ENCODE measurements at places on chromosomes 12 and 14.

GRCh38 chr14:92644171-92644969 lies 104.1 kb downstream of the LGMN start:
- DNase-seq, result no peak

DNA sequence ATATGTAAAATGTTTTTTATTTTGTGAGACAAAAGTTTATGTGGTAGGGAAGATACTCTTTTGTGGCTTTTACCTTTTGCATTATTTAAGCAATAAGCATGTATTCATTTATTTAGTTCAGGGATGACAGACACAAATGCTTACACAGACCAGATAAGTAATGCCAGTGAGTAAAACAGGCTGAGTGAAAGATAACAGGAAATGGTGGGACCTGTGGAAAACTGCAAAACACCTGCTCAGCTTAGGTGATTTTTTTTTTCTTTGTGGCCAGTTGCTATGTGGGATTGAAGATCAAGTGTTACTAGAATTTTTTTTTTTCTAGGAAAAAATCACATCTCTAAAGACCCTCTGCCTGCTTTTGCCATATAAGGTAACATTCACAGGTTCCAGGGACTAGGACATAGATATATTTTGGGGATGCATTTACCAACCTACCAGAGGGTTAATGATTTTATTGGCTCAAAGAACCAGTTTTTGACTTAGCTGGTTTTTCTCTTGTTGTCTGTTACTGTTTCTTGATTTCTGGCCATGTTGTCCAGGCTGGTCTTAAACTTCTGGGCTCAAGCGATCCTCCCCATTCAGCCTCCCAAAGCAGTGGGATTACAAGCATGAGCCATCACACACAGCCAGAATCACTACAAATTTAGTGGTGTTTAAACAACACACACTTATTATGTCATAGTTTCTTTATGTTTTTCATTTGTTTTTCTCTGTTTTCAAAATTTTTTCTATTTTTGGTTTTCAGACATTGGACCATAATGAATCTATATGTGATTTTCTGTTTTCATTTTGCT lies 9.8 kb downstream of the PSMA6 start:
- no peak for DNase-seq

- no peak for DNase-seq
Observed at GRCh38 chr14:68758301-68758700, 34.6 kb downstream of the ZFP36L1 start.

- no peak for DNase-seq
Observed at GRCh38 chr12:10067264-10067663, 31.5 kb downstream of the CLEC1A start.

- DNase-seq, result no peak
Observed at GRCh38 chr14:83473416-83474235, 1940.0 kb upstream of the SEL1L start.

- DNase-seq, result no peak
Observed at GRCh38 chr12:88291498-88292131, 149.5 kb downstream of the TMTC3 start.

DNA sequence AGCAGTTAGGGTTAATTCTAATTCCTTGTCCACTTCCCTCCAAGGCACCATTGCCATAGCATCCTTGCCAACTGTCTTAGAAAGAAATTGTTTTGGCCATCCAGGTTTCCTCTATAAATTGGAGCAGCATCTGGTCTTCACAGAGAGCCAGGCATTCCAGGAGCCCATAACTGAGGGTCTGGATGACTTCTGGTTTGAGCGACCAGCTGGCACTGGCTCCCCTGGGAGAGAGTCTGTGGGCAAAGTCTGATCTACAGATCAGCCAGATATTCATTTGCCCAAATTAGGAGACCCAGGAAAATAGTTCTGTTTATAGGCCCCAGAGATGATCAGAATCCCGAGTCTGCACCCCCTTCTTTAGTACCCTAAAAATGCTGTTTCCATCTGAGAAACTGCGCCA lies 16.0 kb downstream of the VSX2 start:
- no peak for DNase-seq

- DNase-seq, result peak; percentile 94
Observed at GRCh38 chr12:118537481-118537917, 161.1 kb downstream of the SUDS3 start.

GRCh38 chr14:81550001-81550637 lies 16.5 kb upstream of the SEL1L start:
- no peak for DNase-seq

GRCh38 chr14:65432361-65432948 lies 19.9 kb downstream of the FUT8 start:
- DNase-seq, result no peak

GRCh38 chr14:61451491-61451890 lies 130.1 kb downstream of the PRKCH start:
- no peak for DNase-seq

GRCh38 chr12:8662593-8662992 lies at the start of gene MFAP5:
Gene MFAP5, minus strand, starts transcription at chr12:8662826. Its CDS starts 722 bp downstream, at chr12:8662104.
- DNase-seq, result no peak

DNA sequence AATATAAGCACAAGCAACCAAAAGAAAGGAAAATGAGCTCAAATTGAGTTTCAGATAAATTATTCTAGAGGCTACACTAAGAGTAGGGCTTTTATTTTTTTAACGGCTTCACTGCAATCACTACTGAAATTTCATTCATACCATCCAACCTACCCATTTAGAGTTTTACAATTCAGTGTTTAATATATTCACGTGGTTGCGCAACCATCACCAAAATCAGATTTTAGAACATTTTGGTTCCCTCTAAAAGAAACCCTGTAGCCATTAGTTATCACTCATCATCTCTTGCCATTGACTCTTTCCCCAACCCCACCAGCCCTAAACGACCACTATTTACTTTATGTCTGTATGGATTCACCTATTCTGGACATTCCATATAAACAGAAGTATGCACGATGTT lies 401.5 kb downstream of the MDGA2 start:
- no peak for DNase-seq

- DNase-seq, result no peak
Observed at GRCh38 chr14:45359746-45360145, 106.7 kb upstream of the MIS18BP1 start.

GRCh38 chr12:1157046-1157445 lies 166.0 kb downstream of the ERC1 start:
- no peak for DNase-seq

DNA sequence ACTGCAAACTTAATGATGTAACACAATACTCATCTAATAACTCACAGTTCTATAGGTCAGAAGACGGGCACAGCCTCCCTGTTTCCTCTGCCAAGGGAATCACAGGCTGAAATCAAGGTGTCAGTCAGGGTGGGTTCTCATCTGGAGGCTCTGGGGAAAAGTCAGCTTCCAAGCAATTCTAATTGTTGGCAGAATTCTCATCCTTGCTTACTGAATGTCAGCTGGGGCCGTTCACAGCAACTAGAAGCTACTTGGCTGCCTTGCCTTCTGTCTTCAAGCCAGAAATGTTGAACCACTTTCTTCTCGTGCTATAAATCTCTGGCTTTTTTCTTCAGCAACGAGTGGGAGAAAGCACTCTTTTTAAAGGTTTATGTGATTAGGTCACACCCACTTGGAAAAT lies 80.1 kb upstream of the PDZRN4 start:
- no peak for DNase-seq

- no peak for DNase-seq
Observed at GRCh38 chr12:101563212-101563611, 31.6 kb upstream of the MYBPC1 start.

- DNase-seq, result no peak
Observed at GRCh38 chr12:71970031-71970430, 31.4 kb downstream of the TPH2 start.

- DNase-seq, result no peak
Observed at GRCh38 chr12:52847335-52848102, 1.3 kb downstream of the KRT78 start.

GRCh38 chr14:76922584-76922983 lies 96.4 kb downstream of the LRRC74A start:
- no peak for DNase-seq

GRCh38 chr12:113202300-113203075 lies 17.0 kb downstream of the RITA1 start:
- DNase-seq, result no peak

DNA sequence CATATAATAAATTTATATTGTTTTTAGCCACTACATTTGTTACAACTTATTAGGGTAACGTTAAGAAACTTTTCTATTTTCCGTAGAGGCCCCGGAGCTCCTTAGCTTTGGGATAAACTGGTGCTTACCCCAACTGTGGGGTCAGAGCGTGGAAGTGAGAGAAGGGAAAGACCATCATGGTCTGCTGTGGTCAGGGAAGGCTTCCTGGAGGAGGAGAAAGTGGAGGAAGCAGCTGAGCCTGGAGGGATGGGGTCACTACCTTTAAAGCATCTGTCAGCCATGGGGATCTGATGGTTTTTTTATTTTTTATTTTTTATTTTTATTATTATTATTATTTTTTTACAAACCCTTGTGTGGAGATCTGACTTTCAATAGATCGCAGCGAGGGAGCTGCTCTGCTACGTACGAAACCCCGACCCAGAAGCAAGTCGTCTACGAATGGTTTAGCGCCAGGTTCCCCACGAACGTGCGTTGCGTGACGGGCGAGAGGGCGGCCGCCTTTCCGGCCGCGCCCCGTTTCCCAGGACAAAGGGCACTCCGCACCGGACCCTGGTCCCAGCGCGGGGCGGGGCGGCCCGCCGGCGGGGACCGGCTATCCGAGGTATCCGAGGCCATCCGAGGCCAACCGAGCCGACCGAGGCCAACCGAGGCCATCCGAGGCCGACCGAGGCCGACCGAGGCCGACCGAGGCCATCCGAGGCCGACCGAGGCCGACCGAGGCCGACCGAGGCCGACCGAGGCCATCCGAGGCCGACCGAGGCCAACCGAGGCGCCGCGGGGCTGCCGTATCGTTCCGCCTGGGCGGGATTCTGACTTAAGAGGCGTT lies 1101.2 kb upstream of the TMEM132C start:
- DNase-seq, result peak; percentile 11

DNA sequence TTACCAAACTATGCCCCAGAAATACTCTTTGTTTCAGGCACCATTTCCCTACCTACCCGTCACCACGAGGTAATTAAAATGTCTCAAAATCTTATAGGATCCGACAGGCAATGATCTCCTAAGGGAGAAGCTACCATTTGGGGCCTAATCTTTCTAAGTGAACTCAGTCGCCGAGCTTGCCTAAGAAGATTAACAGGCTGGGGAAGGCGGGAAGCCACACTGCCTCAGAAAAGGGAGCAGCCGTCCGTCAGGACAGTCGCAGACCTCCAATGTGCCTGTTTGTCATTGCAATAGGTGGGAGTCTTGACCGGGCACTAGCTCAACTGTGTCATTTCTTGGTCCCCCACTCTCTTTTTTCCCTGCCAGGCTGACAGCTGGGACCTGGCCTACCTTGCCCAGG lies 4.6 kb downstream of the TTC7B start:
- DNase-seq, result no peak

GRCh38 chr14:88188745-88189416 lies 134.2 kb downstream of the KCNK10 start:
- DNase-seq, result no peak

- no peak for DNase-seq
Observed at GRCh38 chr12:67876305-67876915, 112.8 kb upstream of the IFNG-AS1 start.

DNA sequence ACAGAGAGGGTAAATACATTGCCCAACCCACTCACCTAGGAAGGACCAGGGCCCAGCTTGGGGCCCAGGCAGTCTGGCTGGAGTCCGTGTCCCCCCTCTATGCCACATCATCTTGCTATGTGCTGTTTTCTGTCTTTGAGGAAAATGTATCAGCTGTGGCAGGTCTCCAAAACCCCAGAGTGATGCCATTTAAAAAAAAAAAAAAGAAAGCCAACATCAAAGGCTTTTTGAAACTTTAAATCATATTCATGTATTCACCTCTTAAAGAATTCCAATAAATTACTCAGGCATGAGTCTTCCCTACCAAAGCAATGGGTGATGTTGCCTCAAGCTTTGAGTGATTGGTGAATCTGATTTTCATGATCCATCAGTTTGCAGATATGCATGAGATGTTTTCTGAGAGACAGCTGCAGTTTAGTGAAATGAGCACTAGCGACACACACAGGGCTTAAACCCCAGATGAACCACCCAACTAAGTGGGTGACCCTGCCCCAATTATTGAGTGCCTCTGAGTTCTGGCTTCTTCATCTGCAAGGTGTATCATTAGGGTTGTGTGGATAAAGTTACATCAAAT lies 6.1 kb downstream of the KRT81 start:
- no peak for DNase-seq

DNA sequence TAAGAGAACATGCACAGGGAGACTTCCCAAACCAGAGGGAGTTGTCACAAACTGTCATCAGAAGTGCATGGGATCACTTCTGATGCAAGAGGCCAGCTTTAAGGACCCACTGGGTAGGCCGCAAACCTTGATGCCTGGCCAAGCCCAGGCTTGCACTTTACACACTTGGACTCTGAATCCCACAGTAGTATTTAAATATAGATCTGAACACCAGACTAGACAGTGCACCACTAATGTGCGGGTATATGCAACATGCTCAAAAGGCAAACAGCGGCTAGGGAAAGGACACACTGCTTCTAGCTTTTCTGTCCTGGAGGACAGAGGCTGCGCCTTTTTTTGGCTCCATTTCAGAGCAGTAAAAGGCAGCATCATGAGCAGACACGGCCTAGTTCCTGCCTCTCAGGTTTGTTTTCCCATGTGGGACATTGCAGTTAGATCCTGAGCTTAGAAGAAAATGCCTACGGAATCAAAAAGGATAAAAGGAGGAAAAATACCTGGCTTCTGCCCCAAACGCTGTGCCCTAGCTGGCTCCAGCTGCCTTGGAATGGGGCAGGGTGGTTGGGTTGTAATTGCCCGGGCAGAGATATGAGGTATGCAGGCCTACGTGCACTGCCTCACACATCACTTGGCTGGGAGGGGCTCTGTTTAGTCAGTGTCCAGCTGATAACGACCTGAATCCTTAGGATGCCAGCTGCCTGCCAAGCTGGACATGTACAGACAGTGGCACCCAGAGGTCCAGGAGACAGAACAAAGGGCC lies 84.5 kb upstream of the EGLN3 start:
- no peak for DNase-seq

GRCh38 chr12:9619411-9620179 lies 11.9 kb upstream of the KLRB1 start:
- no peak for DNase-seq

All from NCI-H345 (cell line).